KBM-7 (cell line): ENCODE measurements at places on chromosomes 12 and 14.
A peak's percentile ranks its signal among the peaks of the same experiment; 100 is the strongest.

DNA sequence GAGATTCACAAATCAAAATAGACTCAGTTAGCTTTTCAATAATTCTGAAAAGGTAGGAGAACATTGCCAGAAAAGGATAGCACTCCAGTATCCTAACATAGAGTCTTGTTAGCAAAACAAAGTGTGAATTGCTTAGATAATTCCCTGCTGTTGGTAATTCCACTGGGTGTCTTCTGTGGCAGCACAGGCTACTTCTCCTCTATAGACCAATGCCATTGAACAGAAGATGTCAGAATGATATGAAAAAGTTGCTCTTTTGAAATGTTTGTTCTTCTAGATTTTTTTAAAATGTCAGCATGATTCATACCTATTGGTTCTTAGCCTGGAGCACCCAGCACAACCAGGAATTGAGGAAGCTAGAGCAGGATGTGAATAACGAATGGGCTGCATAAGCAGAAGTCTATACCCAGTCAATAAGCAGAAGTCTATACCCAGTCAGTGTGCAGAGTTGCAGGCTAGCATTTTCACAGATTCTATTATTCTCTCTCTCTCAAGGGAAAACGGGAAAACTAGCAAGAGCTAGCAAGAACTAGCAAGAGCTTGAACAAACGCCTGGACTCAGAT, 112.8 kb downstream of the SYT1 start:
- peak; percentile 14 for DNase-seq

GRCh38 chr12:102394200-102394599, 86.2 kb downstream of the IGF1 start:
- DNase-seq: no peak

DNA sequence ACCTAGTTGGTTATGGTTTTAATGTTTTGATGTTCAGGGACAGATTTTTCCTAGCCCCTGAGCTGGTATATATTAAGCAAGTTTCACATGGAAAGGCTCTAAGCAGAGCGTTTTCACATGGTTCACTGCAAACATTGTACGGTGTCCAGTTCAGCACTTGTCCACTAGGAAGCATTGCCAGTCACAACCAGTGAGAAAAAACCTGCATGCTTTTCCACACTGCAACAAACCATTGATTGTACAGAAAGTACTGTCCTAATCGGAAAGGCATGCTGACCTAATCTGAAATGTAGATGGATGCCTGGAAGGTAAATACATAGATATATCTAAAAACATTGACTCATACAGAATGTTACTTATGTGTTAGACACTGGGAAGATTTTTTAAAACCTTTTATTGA, 25.0 kb upstream of the NPAS3 start:
- no peak for DNase-seq

GRCh38 chr14:74176400-74176793, 62.9 kb upstream of the VSX2 start:
- DNase-seq: no peak

DNA sequence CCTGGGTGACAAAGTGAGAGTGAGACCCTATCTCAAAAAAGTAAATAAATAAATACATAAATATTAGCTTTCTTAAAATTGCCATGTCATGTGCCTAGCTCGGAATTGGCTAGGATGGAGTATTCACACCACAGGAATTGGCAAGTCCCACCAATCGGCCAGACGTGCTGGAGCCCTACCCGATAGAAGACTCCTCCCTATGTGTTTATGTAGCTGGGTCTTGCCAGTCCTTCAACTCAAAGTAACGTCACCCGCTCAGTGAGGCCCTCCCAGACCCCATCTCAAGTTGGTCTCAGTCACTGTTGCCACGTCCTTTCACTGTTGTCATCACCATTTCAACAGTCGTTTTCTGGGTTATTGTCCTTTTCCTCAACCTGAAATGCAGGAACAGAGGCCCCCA, 20.2 kb downstream of the VRTN start:
- DNase-seq: no peak

- no peak for DNase-seq
Measured at GRCh38 chr14:50794068-50794645, 36.8 kb downstream of the NIN start.

DNA sequence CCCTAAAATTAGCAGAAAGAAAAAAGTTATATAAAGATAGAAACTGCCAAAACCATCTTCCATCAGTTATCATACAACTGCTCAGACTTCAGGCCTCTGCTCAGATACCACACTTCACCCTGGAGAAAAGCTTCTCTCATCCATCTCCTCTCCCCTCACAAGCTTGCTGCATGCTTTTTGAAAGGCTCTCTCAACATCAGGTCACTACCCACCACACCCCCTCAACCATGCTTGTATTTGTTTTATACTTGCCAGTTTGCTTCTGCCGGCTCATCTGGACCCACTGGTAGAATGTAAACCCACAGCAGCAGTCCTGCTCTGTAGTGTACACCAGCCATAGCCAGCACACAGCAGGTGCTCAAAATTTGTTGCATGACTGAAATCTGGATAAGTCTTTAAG, 8.8 kb downstream of the PPP1CC start:
- DNase-seq: no peak

DNA sequence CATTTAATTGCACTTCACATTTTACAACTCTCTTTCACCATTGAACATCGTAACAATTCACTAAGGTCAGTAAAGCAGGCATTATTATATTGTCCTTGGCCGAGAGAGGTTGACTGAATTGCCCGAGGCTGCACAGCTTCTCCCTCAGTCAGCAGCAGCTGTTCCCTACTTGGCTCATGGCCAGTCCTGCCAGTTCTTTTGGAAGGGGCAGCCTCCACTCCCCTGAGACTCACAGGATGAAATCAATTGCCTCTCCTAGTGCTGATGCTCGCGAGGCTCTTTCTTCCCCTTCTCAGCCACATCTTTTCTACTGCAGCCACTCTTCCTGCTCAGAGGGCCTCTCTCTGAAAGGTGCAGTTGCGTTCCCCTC, 79.9 kb upstream of the KCNA1 start:
- DNase-seq: no peak

DNA sequence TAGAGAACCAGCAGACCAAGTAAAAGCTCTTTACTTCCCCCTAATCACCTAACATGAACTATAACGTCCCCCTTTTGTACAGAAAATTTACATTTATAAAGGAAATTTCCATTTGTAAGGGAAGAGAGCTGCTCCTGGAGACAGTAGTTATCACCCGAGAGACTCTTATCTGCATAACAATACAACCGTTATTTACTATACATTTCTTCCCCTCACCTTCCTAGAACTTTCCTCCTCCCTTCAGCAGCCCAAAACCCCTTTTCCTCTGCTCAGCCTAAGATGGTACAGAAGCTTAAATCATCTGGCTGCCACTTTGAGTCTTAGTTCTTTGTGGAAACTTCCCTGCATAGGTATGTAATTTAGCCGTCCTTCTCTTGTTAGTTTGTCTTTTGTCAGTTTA, 40.4 kb upstream of the ETV6 start:
- no peak for DNase-seq

GRCh38 chr12:67531501-67531900, 117.0 kb upstream of the DYRK2 start:
- DNase-seq: no peak
